Nephron progenitor cell (in vitro differentiated cells): ENCODE measurements at places on chromosomes 2 and 18.
A peak's percentile ranks its signal among the peaks of the same experiment; 100 is the strongest.

DNA sequence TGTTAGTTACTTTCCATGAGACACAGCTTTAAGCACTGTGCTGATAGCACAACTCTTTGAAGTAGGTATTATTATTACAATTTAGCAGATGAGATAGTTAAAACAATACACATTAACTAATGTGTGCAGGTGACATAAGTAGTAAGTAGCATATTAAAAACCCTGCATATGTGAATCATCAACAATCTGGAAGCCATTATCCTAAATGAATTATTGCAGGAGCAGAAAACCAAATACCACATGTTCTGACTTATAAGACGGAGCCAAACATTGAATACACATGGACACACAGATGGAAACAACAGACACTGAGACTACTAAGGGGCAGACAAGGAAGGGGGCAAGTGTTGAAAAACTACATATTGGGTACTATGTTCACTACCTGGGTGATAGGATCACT is 300.3 kb upstream of the GULP1 start:
- no peak overlapping the region for H3K27ac ChIP-seq
- H3K4me1 ChIP-seq = peaks cover 8% of the 10 kb centered on the region
- no peak for DNase-seq
- H3K27me3 ChIP-seq = peaks cover 9% of the 10 kb centered on the region
- no peaks in the 10 kb centered on the region for H3K36me3 ChIP-seq

GRCh38 chr2:69993048-69993565 is 31.7 kb upstream of the ASPRV1 start:
- peaks cover 24% of the 10 kb centered on the region for H3K36me3 ChIP-seq
- H3K27ac ChIP-seq = no peak overlapping the region
- H3K27me3 ChIP-seq = no peaks in the 10 kb centered on the region
- no peak for DNase-seq
- H3K4me1 ChIP-seq = peaks cover 24% of the 10 kb centered on the region

GRCh38 chr18:23553887-23554286 is 32.4 kb downstream of the NPC1 start:
- no peak overlapping the region for H3K27ac ChIP-seq
- H3K4me1 ChIP-seq = peaks cover 6% of the 10 kb centered on the region
- no peak for DNase-seq
- no peak overlapping the region for H3K4me3 ChIP-seq
- H3K36me3 ChIP-seq = peaks cover 86% of the 10 kb centered on the region
- H3K27me3 ChIP-seq = no peaks in the 10 kb centered on the region

DNA sequence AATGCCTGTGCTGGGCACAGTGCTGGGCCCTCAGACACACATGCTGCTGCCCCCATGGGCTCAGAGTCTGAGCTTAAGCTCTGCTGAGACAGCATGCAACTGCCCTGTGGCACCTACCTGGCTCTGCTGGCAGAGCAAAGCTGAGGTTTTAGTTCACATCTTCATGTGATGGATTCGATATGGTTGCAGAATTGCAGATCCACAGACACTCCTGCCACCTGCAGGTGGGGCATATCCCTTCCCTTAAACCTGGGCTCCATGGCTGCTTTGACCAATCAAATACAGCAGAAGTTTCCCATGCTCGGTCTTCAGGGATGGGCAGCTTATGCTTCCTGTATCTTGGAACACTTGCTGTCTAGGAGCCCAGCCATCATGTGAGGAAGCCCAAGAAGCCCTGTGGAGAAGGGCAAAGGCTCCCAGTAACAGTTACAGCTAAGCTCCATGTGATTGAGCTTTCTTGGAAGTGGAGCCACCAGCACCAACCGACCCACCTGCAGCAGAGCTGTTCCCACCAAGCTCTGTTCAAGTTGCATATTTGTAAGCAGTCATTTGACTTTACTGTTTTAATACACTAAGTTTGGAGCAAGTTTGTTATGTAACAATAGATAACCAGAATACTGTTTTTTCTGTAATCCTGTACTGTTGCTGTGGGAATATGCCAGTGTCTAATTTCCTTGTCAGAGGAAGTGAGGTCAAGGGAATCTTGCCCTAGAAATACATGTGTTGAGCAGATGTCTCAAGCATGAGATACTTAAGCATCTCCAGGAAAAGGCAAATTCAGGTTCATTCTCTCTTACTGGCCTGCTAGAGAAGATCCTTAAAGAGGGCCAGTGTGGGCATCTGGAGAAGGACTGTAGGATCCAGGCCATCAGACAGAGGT is 79.3 kb downstream of the SH3RF3 start:
- no peaks in the 10 kb centered on the region for H3K36me3 ChIP-seq
- H3K4me3 ChIP-seq = no peak overlapping the region
- no peak overlapping the region for H3K27ac ChIP-seq
- DNase-seq = no peak

DNA sequence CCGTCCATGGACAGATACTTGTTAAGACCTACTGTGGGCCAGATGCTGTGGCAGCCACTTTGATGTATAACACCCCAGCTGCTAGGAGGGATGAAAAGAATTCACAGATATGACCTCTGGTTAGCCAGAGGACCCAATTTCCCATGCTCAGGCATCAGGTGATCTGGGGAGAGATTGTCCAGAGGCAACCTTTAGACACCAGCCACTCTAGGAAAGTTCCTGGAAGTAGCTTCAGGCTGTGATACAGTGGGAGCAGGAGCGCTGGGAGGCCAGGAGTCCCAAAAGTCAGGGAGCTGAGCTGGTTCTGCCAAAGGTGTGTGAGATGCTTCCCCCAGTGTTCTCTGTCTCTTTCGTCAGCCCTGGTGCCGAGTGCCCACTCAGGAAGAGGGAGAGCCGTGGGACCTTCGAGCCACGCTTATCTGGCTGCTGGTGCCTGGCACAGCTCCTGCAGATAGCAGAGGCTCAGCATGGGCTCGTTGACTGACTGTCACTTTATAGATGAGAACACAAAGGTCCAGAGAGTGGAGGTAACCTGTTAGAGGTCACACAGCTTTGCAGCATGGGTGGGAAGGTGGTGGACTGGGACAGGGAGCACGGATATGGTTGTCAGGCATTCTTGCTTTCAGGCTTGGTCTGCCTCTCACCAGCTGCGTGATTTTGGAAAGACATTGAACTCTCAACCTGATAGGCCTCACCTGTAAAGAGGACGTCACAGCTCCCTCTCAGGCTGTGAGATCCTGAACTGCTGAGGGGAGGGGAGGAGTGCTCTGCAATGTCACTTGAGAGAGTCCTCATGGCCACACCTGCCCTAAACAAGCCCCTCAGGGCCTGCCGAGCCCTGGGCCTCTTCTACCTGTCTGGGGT is 7.8 kb upstream of the RALB start:
- H3K27ac ChIP-seq = no peak overlapping the region
- H3K27me3 ChIP-seq = peaks cover 50% of the 10 kb centered on the region
- no peak for DNase-seq
- no peak overlapping the region for H3K4me3 ChIP-seq
- no peaks in the 10 kb centered on the region for H3K36me3 ChIP-seq
- peaks cover 70% of the 10 kb centered on the region for H3K4me1 ChIP-seq

DNA sequence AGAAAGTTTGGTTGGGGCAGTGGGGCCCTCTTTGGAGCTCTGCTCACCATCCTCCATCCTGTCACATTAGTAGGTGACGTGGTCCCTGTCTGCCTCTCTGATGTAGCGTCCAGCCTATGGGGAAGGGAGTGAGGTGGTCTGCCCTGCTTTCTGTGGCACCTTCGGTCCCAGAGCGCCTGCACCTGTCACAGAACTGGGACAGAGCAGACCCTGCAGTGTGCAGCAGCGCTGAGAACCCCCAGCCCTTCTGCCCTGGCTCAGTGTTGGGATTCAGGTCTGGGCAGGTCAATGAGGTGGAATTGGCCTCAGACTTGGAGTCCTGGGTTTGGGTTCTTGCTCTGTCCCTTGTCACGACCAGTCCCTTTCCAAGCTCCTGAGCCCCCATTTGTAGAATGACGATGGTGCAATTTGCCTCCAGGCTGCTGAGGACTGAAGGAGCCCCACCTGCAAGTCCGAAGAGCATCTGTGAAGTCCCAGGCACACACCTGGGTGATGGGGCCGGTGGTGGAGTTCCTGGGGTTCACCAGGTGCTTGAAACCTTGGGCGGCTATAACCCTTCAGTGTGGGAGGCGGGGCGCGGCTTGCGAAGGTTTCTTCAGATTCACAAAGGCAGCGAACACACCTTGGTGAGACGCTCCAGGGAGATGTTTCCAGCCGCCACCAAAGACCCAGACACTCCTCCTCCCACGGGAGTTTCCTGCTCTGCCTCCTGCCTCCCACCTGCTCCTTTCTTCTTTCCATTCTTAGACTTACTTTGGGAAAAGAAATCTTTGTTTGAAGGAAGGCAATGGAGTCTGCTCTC is 265.4 kb upstream of the HDAC4 start:
- no peak overlapping the region for H3K27ac ChIP-seq
- DNase-seq = no peak
- H3K4me1 ChIP-seq = peaks cover 39% of the 10 kb centered on the region
- H3K36me3 ChIP-seq = no peaks in the 10 kb centered on the region

DNA sequence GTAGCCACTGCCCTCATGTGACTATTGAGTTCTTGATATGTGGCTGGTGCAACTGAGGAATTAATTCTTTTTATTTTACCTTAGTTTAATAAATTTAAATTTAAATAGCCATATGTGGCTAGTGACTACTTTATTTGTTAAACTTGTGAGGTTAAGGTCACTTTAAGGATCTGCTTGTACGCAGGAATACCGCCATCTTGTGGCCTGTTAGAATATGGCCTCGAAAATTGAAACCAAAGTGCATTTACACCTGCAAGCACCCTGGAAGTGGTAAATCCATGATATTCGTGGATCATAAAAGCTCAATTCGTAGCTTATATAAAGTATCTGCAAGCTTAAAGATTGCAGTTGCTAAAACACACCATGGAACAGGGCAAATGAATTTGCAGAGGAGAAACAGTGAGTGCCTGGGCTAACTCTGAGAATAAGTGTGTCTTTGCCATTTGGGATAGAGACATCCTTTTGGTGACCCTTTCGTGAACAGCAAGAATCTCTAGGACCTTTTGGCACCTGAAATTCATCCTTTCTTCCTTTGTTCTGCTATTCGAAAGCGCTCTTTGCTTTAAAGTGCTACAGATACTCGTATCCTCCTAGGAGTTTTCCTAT is 59.9 kb upstream of the REG3A start:
- peaks cover 22% of the 10 kb centered on the region for H3K4me1 ChIP-seq
- H3K27me3 ChIP-seq = no peaks in the 10 kb centered on the region
- DNase-seq = peak; percentile 47
- no peak overlapping the region for H3K4me3 ChIP-seq
- H3K36me3 ChIP-seq = peaks cover 20% of the 10 kb centered on the region

- H3K36me3 ChIP-seq = no peaks in the 10 kb centered on the region
- no peak for DNase-seq
- peaks cover 10% of the 10 kb centered on the region for H3K4me1 ChIP-seq
- H3K27me3 ChIP-seq = peaks cover 44% of the 10 kb centered on the region
- no peak overlapping the region for H3K4me3 ChIP-seq
- no peak overlapping the region for H3K27ac ChIP-seq
These were observed 12.3 kb downstream of the TRPM8 start for GRCh38 chr2:233929352-233930022.

- peaks cover 23% of the 10 kb centered on the region for H3K36me3 ChIP-seq
- no peaks in the 10 kb centered on the region for H3K4me1 ChIP-seq
- no peak overlapping the region for H3K27ac ChIP-seq
- no peak for DNase-seq
- no peak overlapping the region for H3K4me3 ChIP-seq
These were observed 95.3 kb downstream of the DOK6 start for GRCh38 chr18:69495841-69496533.
